ENCODE measurements at places on chromosomes 7 and 10.

DNA sequence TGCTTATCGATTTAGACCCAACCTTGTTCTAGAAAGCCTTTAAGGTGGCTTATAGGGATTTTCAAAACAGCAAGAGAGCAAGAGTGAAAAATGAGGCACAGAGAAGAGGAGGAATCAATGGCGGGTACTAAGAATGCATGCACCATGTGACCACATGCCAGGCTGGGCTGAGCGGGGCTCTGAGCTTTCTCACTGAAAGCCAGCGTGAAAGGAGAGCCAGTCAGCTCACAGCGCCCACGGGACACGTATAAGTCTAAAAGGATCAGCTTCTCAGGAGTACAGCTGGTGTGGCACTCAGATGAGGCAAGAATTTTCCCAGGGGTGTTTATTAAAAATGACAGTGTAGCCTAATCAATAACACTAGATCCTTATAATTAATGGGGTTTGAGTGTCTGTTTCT is 114.3 kb downstream of the SLIT1 start:
- DNase-seq = no peak

- DNase-seq = no peak
Observed at GRCh38 chr7:134084488-134085144, 42.5 kb upstream of the LRGUK start.

- DNase-seq = no peak
Observed at GRCh38 chr10:78802866-78803265, 265.9 kb upstream of the ZMIZ1 start.

DNA sequence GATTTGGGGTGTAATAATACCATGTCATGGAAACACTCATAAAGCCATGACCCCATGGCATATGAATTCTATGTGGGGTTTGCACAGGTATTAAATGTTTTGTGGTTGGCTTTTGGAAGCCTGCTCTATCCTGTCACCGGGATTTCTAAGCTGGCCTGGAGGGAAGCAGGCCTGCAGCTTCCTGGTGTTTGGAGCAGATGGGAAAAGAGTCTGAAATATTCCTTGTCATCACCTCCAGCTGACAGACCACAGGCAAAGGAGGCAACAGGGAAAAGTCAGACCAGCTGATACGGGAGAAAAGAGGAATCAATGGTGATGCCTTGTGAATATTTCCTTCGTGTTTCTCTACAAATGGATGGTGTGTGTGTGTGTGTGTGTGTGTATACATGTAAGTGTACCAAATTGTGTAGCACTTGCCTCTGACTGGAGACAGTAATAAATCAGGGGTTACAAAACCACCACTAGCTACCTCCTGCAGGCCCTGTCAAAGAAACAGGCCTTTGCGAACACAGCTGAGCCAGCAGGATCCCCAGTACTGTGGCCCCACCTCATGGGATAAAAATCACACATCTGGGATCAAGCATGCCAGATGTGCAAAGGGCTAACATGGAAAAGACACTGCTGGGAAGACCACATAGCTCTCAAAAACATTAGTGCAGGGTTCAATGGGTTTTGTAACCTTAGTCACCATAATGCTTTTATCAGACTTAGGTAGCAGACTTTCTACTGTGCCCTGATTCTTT is 120.8 kb upstream of the HPS1 start:
- no peak for DNase-seq

DNA sequence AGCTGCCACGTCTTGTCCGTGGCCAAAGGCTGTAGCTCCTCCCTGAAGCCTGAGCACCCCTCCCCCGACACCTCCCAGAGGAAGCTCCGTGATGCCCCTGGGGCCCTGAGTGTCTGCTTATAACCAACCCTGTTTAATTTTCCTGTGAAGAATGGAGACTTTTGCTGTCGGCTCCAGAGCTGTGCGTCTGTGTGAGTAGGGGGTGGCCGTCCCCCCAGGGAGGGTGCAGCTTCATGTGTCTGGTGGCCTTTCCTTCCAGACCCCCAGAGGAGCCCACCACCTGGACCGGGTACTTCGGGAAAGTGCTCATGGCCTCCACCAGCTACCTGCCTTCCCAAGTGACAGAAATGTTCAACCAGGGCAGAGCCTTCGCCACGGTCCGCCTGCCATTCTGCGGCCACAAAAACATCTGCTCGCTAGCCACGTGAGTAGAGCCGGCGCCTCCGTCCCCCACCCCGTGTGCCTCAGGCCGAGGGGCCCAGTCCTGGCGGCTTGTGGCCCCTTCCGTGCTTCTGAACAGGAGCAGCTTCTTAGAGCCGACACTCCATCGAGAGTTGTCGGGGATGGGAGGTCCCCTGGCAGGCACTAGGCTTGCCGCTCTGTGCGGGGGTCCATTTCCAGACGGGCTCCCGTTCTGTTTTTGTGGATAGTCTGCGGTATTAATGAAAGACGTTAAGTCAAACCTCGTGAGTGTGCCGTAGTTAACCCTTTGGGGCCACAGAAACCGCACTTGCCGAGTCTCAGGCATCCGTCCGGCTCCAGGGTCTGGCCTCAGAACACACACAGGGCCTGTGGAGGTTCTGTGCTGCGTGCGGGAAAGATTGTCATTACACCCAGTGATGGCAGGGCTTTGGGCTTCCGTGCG is 37.1 kb downstream of the WIPI2 start:
- DNase-seq = no peak

DNA sequence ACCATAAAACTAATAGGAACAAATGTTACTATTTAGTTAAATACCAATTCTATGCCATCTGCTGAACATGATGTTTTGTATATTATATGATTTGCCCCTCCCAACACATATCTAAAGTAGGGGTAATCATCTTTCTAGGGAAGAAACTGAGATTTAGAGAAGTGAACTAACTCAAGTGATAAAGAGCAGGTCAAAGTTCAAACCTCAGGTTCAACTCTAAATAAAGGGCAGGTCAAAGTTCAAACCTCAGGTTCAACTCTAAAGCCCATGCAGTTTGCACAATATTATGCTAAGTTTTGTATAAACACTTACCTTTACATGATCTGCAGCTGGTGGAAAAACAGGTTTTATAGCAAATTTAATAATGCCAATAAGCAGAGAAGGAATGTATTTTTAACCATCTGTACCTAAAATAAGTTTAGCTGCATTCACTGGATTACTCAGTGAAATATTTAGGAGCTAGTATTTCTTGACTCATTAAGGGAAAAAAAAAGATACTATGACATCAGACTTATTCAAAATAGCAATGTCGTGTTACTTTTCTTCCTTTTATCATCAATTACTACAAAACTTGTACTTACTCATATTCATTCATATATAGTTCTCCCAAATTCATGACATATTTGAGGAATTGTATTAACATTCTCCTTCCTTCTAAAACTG is 1194.3 kb upstream of the CELF2 start:
- no peak for DNase-seq

- DNase-seq = no peak
Observed at GRCh38 chr10:71213761-71214440, 1.5 kb downstream of the UNC5B start.

GRCh38 chr7:75971961-75972763 is 22.2 kb downstream of the TMEM120A start:
- DNase-seq = no peak

DNA sequence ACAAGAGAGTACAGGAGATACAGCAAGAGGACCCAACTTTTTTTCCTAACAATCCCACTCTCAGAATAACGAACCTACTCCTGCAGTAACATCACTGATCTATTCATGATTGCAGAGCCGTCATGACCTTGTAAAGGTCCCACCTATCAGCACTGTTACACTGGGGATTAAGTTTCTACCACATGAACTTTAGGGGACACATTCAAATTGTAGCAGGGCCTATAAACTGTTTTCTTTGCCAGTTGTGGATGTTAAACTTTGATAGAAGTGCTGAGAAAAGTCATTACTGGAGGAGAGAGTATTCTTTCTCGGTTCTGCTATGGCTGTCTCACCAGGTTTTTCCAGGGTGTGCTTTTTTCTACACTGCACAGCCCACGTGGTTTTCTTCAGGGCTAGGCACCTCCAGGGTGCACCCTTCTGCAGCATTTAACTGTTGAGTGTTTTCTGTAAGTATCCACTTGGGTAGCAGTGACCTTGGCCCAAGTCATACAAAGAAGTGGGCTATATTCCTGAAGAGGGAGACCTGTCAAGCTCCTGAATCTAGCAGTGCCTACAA is 131.6 kb upstream of the AHR start:
- DNase-seq = no peak

GRCh38 chr7:73730485-73730884 is 8.1 kb downstream of the ABHD11 start:
- no peak for DNase-seq

- peak; percentile 43 for DNase-seq
Observed at GRCh38 chr10:87818505-87819288, 671 bp upstream of the ATAD1 start.

DNA sequence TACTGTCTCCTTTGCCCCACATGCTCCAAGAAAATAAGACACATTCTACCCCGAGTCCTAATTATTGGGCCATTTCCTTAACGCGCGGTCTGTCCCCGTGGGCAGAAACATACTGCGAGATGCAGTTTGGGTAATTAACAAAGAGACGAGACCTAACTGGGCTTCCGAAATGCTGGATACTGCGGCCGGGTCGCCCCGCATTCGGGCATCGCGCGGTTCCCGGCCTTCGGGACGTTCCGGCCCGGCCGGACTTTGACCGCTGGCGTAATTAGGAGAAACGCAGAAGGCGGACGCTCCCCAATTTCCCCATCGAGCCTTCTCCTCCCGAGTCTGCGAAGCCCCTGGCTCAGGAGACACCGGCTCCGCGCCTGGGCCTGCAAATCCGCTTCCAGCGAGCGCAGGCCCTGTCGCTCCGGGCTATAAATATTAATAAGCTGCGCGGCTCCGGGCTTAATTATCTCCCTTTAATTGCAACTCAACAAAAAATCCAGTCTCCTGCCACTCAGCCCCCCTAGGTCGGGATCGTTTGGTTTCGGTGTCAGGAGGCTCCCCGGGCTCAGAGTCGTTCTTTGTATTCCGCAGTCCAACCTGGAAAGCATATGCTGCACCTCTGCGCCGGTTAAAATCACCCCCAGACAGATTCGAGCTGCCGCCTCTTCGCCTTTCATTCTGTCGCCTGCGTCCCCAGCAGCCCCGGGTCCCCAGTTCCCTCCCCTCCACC is 131.5 kb downstream of the SPAG6 start:
- no peak for DNase-seq
